CD4-positive, alpha-beta T cell treated with Interleukin-2 at 100 ng/mL for 4 hours (primary cell): ENCODE measurements at places on chromosomes 3 and 15.

GRCh38 chr3:72891053-72891855 lies 3.4 kb downstream of the GXYLT2 start:
- no peak for DNase-seq

DNA sequence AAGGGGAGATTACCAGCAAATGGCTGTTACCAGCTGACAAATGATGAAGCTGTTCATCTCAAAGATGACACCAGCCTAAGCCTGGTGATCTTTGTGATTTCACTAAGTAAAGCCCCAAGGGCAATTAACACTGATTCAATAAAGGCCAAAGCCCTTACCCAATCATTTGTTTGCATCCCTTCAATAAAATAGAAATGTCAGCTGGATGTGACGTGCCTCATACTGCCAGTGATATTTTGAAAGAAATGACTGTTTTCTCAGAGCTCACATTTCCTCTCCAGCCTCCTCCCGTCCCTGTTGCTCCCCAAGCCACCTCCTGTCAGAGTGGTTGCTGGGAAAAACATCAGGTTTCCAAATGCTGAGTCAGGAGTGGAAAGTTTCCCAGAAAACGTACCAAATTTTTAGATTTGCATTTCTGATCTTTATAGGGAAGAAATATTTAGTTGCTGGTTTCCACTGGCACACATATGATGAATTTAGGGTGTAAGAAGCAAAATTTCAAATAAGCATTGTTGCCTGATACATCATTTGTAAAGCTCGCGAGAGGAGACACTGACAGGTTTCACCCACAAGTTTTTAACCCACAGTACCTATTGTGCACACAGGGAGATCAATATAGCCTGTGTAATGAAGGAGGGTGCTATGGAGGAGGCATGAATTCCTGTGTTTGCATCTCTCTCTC lies 21.0 kb downstream of the C2CD4A start:
- DNase-seq = no peak

DNA sequence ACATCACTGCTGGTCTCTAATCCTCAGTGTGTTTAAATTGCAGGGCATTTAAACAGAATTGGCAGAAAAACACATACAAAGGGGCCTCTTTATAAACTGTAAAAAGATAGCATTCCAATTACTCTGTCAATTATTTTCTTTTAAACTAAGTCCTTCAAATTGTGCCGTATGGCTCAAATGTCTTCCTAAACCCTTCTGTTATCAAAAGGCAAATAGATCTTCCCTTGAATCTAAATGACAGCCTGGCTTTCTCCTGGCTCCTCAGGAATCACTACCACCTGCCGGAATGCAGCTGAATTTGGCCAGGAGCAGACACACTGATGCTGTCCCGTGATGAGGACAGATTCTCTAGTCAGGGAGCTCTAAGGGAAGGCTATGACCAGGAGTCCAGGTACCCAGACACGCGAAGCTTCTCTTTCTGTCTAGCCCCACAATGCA lies 85.6 kb downstream of the IGF2BP2 start:
- no peak for DNase-seq

- DNase-seq = no peak
Observed at GRCh38 chr3:129399895-129400357, 28.5 kb downstream of the EFCAB12 start.

GRCh38 chr3:45124352-45124751 lies 21.8 kb downstream of the CDCP1 start:
- DNase-seq = no peak

DNA sequence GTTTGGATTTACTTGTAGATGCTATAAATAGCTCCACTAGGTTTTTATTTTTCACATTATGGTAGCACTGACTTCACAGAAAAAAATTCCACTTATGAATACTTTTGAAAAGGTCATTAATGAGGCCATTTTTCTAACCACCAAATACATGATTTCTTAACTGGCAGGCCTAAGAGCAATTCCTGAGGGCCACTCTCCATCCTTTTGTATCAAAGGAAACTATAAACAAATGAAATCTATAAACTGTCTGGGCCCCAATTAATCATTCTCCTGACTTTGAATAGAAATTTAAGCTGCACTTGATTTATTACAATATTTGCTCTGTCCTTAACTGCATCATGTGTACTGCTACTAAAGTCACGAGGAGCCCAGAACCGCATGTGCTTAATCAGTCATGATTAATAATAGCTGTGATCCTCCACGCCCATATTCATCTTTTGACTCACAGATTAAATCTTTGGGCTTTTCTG lies 25.1 kb upstream of the MTMR10 start:
- DNase-seq = no peak

GRCh38 chr3:43506644-43507043 lies 115.2 kb downstream of the ANO10 start:
- DNase-seq = no peak

GRCh38 chr3:149917124-149917667 lies 53.5 kb downstream of the PFN2 start:
- no peak for DNase-seq

- no peak for DNase-seq
Observed at GRCh38 chr3:14525685-14526631, 14.2 kb downstream of the GRIP2 start.

DNA sequence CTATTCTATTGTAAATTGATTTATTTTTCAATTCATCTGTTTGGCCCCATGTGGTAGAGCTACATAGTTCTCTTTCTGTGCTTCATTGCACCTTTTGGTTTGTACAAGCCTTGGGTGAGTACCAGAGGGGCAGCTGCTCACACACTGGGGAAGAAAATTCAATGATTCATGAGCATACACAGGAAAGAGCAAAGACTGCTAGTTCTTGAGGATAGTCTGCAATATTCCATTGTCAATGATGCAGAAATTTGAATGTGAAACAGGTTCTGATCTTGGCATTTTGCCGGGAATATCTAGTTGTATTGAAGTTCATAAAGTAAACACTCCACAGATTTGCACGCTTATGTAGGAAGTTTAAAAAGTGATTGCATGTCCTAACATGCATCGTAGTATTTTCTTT lies 304.6 kb downstream of the NAALADL2 start:
- no peak for DNase-seq

DNA sequence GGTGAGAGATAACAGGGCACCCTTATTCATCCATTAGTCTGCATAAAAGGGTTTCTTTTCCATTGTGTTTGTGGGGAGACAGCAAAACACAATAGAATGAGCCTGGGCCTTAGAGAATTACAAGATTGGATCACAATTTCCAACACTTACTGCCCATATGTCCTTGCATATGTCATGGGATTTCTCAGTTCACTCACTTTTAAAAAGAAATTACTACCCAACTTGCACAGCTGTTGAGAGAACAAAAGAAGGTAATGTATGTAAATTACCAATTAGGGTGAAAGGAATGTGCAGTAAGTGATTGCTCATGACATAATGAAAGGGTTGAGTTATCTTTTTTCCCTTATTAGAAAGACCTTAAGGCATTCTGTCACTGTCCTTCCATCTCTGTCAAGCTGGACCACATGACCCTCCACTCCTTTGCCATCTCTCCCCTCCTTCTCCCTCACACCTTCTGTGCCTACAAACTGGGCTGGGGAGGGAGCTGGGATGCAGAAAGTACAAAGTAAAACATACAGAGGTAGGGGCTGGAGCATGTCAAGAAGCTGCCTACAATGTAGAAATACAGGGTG lies 244.2 kb downstream of the ZMAT3 start:
- DNase-seq = no peak

GRCh38 chr3:79724206-79724605 lies 43.6 kb downstream of the ROBO1 start:
- DNase-seq = no peak
